ENCODE measurements at places on chromosomes 2 and 18.

DNA sequence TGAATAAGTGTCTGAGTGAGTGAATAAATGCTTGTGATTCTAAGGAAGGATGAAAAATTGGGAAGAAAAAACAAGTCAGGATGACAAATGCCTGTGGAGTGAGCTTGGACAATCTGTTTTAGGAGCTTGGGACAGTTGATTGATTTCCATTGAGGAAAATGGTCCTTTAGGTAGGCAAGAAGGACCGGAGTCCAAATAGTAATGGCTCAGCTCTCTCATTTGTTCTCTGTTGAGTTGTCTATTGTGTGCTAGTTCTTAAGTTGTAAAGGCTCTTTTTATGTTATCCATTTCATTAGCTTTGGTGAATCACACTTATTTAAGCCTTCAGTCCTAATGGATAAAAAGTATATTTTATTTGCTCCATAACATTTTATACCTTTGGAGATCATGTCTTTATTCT lies 31.9 kb downstream of the FAM171B start:
- DNase-seq, result no peak

DNA sequence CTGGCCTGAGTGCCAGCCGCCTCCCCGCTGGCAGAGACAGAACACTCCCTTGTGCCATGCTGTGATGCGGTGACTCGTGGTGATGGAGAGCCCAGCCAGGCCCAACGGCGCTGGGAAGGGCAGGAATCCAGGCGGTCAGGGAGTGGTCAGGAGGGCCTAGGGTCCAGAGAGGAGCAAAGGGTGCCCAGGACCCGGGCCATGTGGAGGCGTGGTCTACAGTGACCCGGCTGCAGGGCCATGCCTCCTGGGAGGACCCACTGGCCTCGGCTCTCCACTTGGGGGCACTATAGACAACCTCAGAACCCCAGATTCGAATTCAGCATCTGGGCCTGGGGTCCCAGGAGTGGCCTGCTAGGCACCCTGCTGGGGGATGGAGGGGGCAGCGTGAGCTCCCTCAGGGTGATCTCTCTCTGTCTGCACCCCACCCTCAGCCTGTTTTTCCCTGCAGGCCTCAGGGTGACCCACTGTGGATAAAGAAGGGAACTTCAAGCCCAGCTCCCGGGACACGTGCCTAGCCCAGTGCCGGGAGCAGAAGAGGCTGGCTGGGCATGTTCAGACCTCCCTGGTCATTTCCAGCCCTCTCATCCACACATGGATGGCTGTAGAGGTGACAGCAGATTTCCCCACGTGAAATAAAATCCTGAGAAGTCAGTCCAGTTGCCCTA lies 13.0 kb downstream of the AMER3 start:
- DNase-seq, result no peak

DNA sequence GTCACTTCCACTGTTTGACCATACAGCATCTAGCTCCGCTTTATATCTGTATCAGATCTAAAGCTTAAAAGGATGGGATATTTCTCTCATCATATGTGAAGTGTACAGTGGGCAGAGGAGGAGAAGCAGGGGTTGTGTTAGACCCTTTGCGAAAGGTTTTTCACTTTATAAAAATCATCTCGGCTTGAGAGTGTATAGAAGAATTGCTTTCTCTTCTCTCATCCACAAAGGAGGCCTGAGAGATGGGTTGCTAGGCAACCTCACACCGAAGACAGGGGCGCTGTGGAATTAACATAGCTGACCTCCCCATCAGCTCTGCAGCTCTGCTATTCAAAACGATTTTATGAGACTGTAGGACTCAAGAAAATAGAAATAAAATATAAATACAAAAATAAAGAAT lies 70.2 kb upstream of the GALNT3 start:
- no peak for DNase-seq

- DNase-seq, result peak; percentile 0
Measured at GRCh38 chr18:1840878-1841277, 730.4 kb downstream of the METTL4 start.

- no peak for DNase-seq
Measured at GRCh38 chr2:96789245-96789617, 26.8 kb upstream of the CNNM3 start.
